ENCODE measurements at places on chromosomes 13 and 19.

GRCh38 chr13:48072304-48072703 lies 22.6 kb downstream of the MED4 start:
- no peaks in the 10 kb centered on the region for H3K4me1 ChIP-seq
- peak overlapping the region; percentile 20 for H3K4me3 ChIP-seq
- peak overlapping the region; percentile 91 for H3K27ac ChIP-seq
- H3K36me3 ChIP-seq = peaks cover 61% of the 10 kb centered on the region
- H3K27me3 ChIP-seq = peaks cover 4% of the 10 kb centered on the region

DNA sequence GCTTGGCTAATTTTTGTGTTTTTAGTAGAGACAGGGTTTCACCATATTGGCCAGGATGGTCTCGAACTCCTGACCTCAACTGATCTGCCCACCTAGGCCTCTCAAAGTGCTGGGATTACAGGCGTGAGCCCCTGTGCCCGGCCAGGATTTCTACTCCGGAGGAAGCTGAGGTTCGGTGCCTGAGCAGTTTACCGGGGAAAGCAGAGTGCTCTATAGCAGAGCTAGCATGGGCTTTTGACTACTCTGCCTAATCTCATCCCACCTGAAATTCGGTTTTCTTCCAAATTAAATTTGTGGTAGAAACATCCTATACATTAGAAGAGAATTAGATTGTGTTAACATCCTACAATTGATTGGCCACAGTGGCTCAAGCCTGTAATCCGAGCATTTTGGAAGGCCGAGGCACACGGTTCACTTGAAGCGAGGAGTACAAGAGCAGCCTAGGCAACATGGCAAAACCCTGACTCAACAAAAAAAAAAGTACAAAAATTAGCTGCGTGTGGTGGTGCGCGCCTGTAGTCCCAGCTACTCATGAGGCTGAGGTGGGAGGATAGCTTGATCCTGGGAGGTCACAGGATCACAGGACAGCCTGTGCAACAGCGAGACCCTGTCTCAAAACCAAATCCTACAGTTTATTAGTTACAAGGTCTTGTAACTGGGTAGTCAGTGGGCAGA lies 1.6 kb downstream of the RPL13A start:
- H3K27ac ChIP-seq = peak overlapping the region; percentile 87
- peak overlapping the region; percentile 91 for H3K4me3 ChIP-seq
- H3K27me3 ChIP-seq = peaks cover 15% of the 10 kb centered on the region
- peaks cover 5% of the 10 kb centered on the region for H3K36me3 ChIP-seq
- H3K4me1 ChIP-seq = peaks cover 4% of the 10 kb centered on the region

- no peak overlapping the region for H3K27ac ChIP-seq
- no peaks in the 10 kb centered on the region for H3K4me1 ChIP-seq
- H3K36me3 ChIP-seq = peaks cover 5% of the 10 kb centered on the region
- no peak overlapping the region for H3K4me3 ChIP-seq
- peaks cover 10% of the 10 kb centered on the region for H3K27me3 ChIP-seq
- peak; percentile 80 for DNase-seq
Measured at GRCh38 chr19:47707135-47707925, 5.9 kb upstream of the EHD2 start.

DNA sequence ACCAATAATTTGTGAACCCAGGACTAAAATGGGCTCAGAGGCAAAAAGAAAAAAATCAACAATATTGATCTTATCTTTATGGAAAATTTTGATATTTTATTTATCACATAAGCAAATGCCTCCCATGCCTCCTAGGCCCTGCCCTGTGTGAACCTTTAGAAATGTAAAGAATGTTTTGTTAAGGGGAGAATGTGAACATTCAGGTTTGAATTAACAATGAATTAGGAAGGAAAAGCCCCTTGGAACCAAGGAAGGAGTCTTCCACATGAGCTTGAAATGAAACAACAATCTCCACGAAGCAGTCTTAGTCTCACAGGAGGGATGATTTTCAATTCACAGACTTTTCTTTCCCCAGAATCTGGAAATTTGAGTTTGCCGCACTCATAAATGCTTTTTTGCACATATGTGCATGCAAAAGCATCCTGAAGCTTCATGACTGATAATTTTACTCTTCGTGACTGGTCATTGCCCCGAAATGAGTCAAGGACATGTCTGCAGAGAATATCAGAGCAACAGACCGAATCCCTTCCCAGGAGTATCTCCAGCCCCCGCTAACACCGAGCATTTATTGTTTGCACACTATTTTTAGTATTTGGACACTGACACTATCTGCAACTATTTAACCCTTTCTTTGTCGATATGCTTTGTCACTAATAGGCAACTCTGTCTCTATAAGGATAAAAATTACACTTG lies 135.2 kb downstream of the DCT start:
- peaks cover 14% of the 10 kb centered on the region for H3K4me1 ChIP-seq
- peaks cover 2% of the 10 kb centered on the region for H3K27me3 ChIP-seq
- no peak overlapping the region for H3K27ac ChIP-seq

GRCh38 chr19:30160426-30160825 lies 211.8 kb upstream of the ZNF536 start:
- peaks cover 7% of the 10 kb centered on the region for H3K27me3 ChIP-seq
- no peak overlapping the region for H3K27ac ChIP-seq
- DNase-seq = no peak
- H3K36me3 ChIP-seq = peaks cover 14% of the 10 kb centered on the region
- H3K4me3 ChIP-seq = no peak overlapping the region
- peaks cover 5% of the 10 kb centered on the region for H3K4me1 ChIP-seq

DNA sequence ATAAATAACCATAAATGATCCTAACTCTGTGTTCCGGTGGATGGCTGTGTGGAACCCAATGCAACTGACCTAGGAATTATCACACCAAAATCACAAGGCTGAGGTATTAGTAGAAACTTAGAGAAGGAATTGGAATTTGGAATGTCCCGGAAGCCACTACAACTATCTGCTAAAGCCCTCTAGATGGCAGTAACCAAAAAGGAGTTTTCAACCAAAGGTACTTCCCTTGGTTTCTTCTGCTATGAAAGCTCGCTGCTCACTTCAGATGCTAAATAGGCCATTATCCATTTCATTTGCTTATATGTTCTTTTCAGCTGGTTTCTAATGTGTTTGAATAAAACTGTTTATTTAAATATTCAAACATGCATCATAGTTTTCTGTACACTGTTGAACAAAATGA lies 1589.1 kb upstream of the SPRY2 start:
- no peak overlapping the region for H3K27ac ChIP-seq
- no peak for DNase-seq
- no peaks in the 10 kb centered on the region for H3K36me3 ChIP-seq
- H3K4me1 ChIP-seq = no peaks in the 10 kb centered on the region
- H3K4me3 ChIP-seq = no peak overlapping the region
